ENCODE measurements at places on chromosomes 2 and 18. TPM values are rescaled to one million over a fixed set of nuclear protein-coding genes. Genes with fewer than 3 reads are reported as not detected.

Gene RNF152
- total RNA-seq = 55.6 TPM

Gene OTOS
- total RNA-seq = not detected

Gene KATNAL2
- total RNA-seq = 6.4 TPM

Gene IL18RAP
- total RNA-seq = 10.9 TPM

Gene ECEL1
- 0.09 TPM for total RNA-seq

Gene PCARE
- total RNA-seq = 0.09 TPM

Gene IL1RL1
- 1.5 TPM for total RNA-seq

Gene DCDC2C
- not detected for total RNA-seq
